ENCODE measurements at places on chromosomes 6 and 20.

- DNase-seq = no peak
These were observed 155.4 kb upstream of the SYNDIG1 start for GRCh38 chr20:24314053-24314452.

GRCh38 chr20:12058216-12058615 lies 140.5 kb downstream of the BTBD3 start:
- no peak for DNase-seq

DNA sequence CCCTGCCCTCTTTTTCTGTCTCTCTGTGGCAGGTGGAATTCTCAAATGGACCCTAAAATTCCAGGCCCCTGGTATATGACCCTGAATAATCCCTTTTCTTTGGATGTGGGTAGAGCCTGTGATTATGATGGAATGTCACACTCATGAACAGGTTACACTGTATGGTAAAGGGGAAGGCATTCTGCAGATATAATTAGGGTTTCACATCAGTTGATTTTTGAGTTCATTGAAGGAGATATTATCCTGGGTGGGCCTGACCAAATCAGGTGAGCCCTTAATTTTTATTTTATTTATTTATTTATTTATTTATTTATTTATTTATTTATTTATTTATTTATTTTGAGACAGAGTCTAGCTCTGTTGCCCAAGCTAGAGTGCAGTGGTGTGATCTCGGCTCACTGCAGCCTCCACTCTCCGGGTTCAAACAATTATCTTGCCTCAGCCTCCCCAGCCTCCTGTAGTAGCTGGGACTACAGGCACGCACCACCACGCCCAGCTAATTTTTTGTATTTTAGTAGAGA lies 13.7 kb upstream of the STMND1 start:
- DNase-seq = no peak

GRCh38 chr20:59039233-59039632 lies 3.4 kb downstream of the PRELID3B start:
- no peak for DNase-seq
